Stimulated activated CD8-positive, alpha-beta memory T cell treated with anti-CD3 and anti-CD28 coated beads, Interleukin-4, amount 100 ng/mL, for 48 hours (primary cell): ENCODE measurements at places on chromosomes 2 and 18.
A peak's percentile ranks its signal among the peaks of the same experiment; 100 is the strongest.

- DNase-seq = no peak
These were observed 52.8 kb downstream of the LDLRAD4 start for GRCh38 chr18:13271302-13271911.

DNA sequence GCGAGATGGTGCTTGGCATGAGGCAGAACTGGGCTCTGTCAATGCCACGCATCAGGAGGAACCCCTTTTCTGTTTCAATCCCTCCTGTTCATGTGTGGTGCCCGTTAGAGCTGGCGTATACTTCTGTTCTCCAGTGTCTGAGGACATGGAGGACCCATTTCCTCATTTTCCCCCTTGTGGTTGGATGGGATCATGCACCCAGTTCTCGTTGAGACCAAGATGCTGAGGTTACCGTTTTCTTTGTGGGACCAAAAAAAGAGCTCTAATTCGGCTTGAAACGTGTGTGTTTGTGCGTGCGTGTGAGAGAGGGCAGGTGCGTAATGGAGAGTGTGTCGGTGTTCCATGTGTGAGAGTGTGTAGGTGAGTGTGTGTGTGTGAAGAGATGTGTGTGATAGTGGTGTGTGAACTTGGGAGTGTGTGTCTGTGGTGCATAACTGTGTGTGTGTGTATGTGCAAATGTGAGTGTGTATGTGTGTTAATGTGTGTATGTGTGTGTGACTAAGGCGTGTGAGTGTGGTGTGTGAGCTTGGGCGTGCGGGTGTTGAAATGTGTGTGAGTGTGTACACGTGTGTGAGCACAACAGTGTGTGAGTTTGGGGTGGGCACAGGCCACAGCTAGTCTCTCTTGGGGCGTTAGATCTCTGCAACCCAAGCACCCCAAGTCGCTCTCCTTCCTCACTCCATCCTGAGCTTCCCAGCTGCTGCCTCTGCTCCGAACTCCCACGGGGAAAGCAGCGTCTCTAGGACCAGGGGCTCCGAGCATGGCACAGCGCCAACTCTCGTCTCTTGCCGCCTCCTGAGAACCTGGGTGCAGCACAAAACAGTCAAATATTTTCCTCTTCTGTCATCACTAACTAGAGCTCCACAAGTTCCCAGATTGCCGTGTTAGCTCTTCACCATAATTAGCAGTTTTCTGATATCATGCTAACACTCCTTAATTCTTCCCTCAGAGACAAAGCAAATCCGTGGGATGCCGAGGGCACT lies 75.8 kb downstream of the LONRF2 start:
- DNase-seq = peak; percentile 30

- peak; percentile 33 for DNase-seq
These were observed 117.6 kb downstream of the SMAD7 start for GRCh38 chr18:48832938-48833700.

DNA sequence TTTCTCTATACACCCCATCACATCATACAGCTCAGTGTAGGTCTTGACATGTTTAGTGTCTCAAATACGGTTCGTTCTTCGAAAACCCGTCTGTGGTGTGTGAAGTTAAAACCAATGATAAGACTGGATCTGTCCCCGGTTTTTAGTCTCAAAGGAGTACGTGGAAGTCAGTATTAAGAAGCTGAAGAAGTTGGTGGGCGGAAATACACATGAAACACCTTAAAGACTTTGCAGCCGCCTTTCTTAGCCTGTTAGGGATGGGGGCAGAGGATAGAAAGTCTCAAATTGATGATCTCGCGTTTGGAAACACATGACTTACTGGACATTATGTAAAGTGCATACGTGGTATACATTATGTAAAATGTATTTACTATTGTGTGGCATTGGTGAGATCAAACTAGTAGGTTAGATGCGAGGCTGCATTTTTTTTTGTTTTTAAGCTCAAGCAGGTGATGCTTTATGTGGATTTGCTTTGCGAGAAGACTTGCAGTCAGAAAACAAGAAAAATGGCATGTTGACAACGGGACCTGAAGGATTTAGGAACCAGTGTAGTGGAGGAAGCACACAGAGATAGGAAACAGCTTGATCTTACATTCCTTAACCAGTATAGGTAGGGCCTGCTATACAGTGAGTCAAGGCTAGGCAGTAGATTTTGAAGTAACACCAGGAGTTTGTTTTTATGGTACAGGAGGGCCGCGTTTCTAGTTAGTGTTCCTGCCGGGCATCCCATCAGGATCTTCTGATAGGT lies 1.2 kb downstream of the CNOT11 start:
- no peak for DNase-seq

DNA sequence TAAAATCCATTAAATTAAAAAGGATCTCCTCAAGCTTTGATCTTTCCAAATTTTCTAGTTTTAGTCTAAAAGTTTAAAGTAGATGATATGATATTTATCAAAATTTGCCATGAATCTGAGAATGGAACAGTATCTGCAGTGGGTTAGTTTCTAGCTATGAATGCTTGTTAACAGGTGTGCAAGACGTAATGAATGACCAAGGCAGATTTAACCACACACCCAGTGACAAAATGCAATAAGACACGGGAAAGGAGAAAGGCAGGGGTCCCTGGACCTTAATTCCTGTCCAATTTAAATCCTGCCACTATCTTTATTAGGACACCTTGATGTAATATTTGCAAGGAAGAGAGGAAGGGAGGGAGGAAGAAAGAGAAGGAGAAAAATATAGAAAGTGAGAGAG lies 30.5 kb upstream of the PEX13 start:
- no peak for DNase-seq

GRCh38 chr2:239441261-239442078 lies 40.6 kb upstream of the HDAC4 start:
- DNase-seq = no peak
